Fibroblast of skin of left biceps (primary cell): ENCODE measurements at places on chromosomes 2 and 18.

- DNase-seq = peak; percentile 67
Measured at GRCh38 chr2:230751062-230751461, 38.4 kb downstream of the CAB39 start.

GRCh38 chr2:85681372-85681763 is 12.8 kb upstream of the GNLY start:
- DNase-seq = no peak

DNA sequence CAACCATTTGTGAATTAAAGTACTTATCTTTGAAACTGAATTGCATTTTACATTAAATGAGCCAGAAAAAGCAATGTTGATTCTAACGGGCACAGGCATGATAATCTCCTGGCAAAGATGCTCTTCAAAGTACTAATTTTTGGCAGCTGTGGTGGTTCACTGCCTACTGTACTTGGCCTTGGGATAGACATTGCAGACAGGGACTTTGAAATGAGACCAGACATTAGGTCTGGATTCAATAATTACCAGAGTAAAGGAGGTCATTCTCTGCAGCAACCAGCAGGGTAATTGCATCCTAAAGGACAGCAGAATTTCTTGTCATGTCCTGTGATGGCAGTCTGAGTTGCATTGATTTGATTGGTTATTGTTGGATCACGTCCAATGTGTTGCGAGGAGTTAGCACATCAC is 986.5 kb downstream of the TDRD15 start:
- DNase-seq = no peak

DNA sequence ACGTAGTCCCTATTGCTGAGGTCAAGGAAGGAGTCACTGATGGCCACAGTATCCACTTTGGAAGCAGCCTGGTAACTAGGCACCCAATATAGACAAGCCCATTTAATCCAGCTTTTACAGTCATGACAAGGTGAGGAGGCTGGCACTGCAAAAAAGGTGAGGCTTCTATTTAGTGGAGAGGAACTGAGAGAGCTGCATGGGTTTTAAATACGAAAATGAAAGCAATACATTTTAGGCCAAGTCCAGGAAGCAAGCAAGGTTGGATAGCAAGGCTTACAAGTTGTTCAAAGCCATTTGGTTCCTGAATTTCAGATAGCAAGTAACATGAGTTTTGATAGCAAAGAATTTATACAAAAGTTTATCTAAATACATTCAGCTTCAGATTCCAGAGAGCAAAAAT is 80.4 kb downstream of the SGPP2 start:
- no peak for DNase-seq

- DNase-seq = peak; percentile 4
Measured at GRCh38 chr2:212548455-212548819, 9.8 kb upstream of the ERBB4 start.

- DNase-seq = no peak
Measured at GRCh38 chr2:74559912-74560311, 5.4 kb downstream of the DOK1 start.

DNA sequence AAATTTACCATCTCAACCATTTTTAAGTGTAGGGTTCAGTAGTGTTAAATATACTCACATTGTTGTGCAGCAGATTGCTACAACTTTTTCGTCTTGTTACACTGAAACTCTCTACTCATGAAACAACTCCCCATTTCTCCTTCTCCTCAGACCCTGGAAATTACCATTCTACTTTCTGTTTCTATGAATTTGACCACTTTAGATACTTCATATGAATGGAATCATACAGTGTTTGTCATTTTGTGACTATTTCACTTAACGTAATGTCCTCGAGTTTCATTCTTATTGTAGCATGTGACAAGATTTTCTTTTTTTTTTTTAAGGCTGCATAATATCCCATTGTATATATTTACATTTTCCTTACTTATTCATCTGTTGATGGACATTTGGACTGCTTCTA is 203.8 kb downstream of the PLCL1 start:
- DNase-seq = no peak

GRCh38 chr2:11933854-11934253 is 187.4 kb downstream of the LPIN1 start:
- DNase-seq = no peak

DNA sequence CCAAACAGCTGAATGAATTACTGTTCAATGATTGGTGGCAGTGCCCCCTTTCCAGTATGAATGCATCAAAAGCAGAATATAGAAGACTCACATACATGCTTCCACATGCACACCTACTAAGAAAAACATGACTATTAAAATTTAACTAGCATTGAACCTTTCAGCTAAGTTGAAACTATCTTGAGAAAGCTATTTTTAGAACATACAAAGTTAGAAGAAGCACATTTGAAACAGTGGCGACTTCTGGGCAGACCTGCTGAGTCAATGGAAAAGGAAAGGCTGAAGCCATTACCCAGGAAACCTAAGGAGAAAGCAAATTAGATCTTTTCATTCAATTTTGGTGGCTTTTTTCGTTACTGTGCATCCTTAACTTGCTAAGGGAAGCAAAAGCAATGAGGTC is 55.9 kb downstream of the PLA2R1 start:
- no peak for DNase-seq

GRCh38 chr2:82224301-82224940 is 1919.9 kb upstream of the LRRTM1 start:
- DNase-seq = no peak

GRCh38 chr18:42413870-42414269 is 458.8 kb downstream of the PIK3C3 start:
- DNase-seq = no peak

GRCh38 chr18:48013162-48013561 is 82.7 kb upstream of the SMAD2 start:
- no peak for DNase-seq

DNA sequence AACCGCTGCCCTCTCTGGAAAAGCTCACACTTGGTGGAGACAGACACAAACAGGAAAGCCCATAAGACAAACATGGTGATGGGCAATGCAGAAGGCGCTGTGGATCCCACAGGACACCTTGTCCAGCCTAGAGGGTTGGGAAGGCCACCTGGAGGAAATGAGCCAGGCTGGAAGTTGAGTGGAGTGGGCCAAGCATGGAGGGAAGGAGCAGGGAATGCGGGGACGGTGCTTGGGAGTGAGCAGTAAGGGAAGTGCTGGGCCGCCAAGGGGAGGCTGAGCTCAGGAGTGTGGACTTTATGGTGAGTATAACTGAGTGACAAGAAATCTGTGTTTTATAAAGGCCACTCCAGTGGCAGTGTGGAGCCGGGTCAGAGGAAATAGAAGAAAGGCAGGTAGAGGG is 2.8 kb upstream of the GRHL1 start:
- DNase-seq = no peak

DNA sequence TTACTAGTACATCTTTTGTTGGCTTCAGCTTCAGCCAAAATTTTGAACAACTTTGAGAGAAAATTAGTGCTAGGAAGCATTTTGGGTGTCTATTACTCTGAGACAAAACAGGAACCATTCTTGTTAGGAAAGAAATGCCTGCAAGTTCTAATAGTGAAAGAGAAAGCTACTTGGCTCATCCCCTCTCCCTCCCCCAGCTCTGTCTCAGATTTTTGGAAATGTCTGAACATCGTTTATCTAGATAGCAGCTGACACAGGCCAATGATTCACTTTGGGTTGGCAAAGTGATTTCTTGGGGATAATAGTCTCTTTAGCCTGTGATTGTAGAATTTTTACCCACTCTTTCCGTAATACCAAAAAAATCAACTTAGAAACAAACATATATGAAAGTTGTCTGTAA is 42.3 kb upstream of the PTPRM start:
- DNase-seq = no peak

DNA sequence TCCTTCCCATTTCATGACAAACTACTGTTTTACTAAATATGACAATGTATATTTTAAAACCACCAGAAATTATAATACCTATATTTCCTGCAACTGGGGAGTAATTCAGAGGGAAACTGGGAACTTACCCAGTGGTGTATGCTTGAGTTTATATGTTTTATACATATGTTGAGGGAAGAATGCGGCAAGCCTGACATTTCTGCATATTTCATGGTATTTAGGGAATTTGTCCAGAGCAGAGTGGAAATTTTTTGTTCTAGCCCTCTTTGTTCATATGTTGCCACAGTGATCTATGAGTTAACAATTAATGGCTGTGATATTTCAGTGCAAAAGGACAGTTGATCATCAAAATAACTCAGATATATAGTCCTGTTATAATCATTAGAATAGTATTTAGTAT is 230.8 kb upstream of the VWC2L start:
- no peak for DNase-seq

GRCh38 chr2:121821476-121822158 is 66.2 kb downstream of the TSN start:
- DNase-seq = no peak

DNA sequence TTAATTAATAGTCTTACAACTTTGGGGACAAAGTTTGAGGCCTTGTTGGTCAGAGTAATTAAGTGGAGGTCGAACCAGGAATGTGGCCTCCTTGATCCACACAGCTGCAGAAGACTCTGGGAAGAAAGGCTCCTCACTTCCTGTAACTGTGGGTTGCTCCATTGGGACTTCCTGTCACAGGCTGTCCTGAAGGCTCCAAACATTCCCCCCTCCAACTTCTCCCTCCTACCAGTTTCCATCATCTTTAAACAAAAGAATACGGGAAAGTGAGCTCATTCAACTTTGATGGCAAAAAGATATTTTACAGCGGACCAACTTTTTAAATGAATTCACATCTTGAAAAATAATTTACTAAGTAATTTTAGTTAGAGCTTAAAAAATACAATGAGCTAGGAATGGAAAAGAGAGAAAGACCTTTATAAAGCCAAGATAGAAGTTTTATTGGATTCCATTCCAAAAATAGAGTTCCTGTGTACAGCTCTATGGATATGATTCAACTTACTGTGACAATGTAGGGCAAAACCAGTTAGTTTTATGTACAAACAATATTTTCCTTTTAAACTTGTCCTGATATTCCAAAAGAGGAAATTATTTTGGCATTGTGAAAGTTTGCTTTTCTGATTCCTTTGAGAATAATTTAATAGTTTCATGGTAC is 212.0 kb upstream of the NABP1 start:
- DNase-seq = no peak

DNA sequence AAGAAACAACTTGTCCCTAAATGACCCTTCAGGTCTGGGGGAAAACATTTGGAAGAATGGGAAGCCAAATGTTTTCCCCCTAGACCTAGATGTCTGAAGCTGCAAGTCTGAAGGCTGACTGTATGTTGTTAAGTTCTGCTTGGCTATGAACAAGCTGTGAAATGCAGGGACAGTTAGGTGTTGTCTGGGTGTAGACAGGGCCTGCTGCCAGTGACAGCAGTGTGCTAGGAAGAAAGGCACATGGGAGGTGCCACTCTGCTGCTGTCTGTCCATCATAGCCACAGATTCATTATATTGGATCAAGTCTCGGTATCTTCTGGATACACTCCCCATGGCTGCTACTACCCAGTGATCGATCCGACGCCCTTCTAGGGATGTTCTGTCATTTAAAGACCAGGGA is 265.9 kb upstream of the PXDN start:
- no peak for DNase-seq

GRCh38 chr2:204545861-204546735 is 823 bp downstream of the PARD3B start:
- no peak for DNase-seq

DNA sequence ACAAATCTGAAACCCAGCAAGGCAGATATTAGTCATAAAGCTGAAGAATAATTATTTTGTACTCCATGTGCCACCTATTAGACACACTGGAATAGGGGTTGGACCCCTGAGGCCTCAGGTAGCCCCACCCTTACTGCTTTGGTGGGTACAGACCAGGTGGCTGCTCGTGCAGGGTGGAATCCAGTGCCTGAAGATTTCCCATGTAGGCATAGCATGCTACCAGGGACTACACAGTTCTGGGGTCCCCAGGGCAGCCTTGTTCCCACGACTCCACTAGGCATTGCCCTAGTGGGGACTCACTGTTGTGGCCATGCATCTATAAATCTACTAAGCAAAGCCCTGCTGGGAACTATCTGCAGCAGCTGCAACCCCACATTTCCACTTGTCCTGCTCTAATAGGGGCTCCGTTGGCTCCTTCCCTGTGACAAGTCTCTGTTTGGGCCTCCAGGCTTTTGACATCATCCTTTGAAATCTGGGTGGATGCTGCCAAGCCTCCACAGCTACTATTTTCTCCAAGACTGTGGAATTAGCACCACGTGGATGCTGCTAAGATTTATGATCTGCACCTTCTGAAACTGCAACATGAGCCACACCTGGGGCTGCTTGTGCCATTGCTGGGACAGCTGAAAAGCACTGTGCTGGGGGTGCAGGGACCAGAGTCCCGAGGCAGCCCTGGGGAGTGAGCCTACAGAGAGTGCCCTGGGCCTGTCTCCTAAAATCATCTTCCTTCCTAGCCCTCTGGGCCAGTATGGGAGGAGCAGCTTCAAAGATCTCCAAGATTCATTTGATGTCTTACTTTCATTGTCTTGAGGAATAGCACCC is 303.8 kb downstream of the FSIP2 start:
- DNase-seq = no peak

GRCh38 chr2:10941383-10941782 is 29.6 kb downstream of the KCNF1 start:
- no peak for DNase-seq

DNA sequence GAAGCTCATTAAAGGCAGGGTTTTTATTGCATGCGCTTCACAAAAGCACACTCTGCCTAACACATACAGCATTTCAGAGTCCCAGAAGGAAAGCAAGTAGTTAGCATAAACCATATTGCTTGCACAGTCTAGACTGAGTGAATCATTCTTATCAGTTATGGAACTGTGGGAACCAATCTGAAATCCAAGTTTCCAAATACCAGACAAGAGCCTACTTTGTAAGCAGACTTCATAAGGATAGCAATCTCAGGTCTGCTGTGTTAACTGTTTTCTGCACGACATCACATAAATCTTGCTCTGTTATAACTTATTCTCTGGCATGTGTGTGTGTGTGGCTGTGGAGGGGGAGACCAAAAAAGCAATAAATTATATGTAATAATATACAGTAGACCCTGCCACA is 608.1 kb upstream of the REG3G start:
- DNase-seq = no peak

- no peak for DNase-seq
Measured at GRCh38 chr2:101619191-101619591, 78.3 kb upstream of the MAP4K4 start.

DNA sequence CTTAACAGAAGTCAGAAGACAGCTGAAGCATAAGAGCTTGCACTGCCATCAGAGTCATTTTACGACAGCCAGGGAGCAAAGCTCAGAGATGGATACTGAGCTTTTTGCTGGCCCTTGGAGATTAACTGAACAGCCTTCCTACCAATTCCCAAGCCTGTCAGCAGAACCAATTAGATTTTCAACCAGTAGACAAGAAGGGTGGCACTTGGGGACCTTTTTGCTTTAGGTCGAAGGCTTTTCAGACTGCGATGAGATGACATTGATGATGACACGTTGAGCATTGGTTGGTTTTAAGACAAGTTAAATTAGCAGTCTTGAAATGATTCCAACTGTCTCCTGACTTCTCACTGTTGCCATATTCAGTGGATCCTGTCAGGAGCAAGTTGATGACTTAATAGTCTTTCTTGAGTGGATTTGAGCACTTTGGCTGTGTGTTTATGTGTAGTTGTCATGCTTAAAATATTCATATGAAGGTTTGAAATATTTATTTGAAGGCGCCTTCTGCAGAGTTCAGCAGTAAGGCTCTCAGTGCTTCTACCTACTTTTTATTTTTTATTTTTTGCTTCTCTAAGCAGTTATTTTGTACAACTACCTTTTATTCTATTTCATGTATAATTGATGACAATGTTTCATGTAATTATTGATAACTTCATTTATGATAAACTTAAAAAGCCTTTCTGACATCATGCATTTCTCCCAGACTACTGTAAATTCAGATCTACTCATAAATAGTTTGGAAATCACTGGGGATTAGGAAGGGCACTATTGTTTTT is 256.7 kb downstream of the CAMKMT start:
- no peak for DNase-seq

- no peak for DNase-seq
Measured at GRCh38 chr18:21803495-21803894, 62.9 kb downstream of the MIB1 start.
